Fibroblast of the conjunctiva (primary cell): ENCODE measurements at places on chromosomes 5 and 9.

- DNase-seq = no peak
These were observed 611.7 kb upstream of the FTMT start for GRCh38 chr5:121239951-121240350.

DNA sequence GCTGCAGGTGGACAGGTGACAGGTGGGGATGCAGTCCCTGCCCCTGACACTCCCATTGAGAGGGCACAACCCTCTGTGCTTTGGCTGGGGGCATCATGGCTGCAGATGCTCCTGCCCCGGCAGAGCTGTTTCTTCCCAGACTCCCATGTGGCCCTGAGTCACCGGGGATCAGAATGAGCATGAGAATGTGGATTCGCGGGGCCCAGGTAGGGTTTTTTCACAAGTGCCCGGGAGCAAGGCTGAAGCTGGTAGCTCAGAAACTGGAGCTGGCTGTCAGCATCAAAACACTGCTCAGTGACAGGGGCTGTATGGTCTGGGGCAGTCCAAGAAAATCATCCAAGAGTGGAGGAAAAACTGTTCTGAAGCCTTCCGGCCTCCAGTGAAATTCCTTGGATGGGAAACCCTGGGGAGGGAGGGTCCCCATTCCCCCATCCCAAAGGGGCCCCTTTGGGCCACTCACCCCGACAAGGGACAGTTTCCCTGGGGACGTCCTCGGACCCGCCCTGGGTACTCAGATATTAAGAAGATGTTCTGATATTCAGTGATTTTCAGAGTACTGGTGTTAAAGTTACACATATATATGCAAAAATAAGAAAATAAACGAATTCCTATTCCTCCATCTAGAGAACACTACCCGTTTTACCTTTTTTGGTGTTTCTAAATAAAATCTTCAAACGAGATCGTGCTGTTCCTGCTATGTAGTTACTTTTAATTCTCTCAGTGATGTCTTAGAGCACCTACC is 120.1 kb upstream of the LPCAT1 start:
- no peak for DNase-seq

GRCh38 chr5:174675916-174676315 is 48.5 kb upstream of the MSX2 start:
- no peak for DNase-seq

DNA sequence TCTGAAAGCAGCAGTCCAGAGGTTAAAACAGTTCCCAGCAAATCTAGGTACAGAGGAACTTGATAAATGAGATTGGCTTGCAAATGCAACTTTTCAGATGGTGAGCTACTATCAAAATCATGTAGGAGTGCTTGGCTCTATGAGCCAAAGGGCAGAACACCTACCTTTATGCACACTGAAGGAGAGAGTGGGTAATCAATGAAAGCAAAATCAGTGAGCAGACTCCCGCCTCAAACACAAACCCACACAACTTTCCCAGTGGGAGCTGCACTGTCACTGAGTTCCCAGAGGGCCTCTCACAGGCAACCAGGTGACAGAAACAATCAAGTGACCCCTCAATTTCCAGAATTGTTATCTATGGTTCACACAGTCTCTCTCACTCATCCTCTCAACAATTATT is 8.5 kb downstream of the ARL15 start:
- no peak for DNase-seq

GRCh38 chr5:196350-196749 is 5.1 kb downstream of the LRRC14B start:
- no peak for DNase-seq

GRCh38 chr5:138654281-138654867 is 79.2 kb upstream of the HSPA9 start:
- no peak for DNase-seq

DNA sequence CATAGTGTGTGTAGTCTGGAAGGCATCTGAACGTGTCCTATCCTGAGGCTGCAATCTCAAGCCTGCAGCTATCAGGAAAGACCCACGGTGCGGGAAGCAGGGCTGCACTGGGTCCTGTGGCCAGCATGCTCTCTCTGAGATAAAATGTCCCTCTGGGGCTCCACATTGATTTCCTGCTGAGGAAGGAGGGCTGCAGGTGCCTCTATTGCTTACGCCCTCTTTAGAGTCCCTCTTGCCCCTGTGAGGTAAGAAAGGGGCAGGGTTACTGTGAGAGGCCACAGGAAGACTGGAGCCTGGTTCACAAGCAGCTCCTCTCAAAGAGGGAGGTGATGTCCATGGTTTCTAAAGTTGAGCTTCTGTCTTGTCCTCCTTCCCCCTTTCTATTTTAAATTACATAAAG is 299.9 kb upstream of the RFX3 start:
- no peak for DNase-seq
